ENCODE measurements at places on chromosomes 13 and 19.

GRCh38 chr13:90502153-90502552 lies 845.3 kb upstream of the MIR17HG start:
- DNase-seq = peak; percentile 1

DNA sequence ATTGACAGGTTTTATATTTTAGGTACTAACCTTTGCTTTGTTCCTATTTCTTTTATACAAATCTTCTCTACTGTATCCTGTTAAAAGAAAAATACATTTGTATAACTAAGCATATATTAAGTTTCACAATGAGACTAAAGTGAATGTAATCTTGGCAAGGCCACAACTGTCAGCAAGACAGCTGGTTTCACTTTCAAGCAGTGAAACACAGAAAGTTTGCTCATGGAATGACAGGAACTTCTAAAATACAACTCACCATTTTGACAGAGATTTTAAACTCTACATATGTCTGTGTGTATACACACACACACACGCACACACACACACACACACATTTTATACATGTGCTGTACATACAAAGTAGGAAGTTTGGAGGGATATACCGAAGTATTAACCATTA lies 53.3 kb downstream of the PARP4 start:
- DNase-seq = no peak

DNA sequence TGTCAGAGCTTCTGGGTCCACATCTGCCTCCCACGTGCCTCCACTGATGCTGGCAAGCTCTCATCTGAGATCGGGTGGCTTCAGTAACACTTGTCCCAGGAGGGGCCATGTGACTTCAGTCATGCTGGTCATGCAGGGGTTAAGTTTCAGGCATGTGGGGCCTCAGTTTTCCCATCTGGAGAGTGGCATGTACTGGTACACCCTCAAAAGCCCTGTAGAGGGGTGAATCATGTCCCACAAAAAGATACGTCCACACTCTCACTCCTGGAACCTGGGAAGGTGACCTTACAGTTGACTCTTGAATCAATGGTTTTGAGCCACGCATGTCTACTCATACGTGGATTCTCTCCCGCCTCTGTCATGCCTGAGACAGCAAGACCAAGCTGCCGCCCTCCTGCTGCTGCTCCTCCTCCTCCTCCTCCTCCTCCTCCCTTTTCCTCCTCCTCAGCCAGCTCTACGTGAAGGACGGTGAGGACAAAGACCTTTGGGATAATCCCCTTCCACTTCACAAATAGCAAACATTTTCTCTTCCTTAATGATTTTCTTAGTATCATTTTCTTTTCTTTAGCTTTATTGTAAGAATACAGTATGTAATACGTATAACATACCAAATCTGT lies 53.7 kb downstream of the COMP start:
- no peak for DNase-seq

GRCh38 chr13:51804295-51805172 lies 571 bp upstream of the DHRS12 start:
- DNase-seq = peak; percentile 70

DNA sequence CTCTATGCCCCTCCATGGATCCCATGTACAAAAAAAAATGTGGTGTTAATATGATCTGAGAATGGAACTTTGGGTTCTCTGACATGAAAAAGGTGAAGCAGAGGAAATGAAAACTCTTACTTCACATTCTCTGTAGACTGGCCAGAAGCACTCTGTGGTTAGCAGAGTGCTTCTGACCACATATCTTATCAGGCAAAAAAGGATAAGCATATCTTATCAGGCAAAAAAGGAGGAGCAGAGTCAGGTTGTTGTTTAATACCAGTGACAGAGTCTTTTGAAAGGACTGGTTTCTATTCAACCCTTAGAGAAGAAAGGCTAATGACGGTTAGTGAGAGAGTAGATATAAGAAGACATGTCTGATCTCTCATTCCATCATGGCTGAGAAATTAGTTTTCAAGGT lies 1404.8 kb downstream of the SLITRK1 start:
- no peak for DNase-seq

All from globus pallidus (tissue), 1 donor.